CD8-positive, alpha-beta memory T cell (primary cell): ENCODE measurements at places on chromosomes 11 and 22.

DNA sequence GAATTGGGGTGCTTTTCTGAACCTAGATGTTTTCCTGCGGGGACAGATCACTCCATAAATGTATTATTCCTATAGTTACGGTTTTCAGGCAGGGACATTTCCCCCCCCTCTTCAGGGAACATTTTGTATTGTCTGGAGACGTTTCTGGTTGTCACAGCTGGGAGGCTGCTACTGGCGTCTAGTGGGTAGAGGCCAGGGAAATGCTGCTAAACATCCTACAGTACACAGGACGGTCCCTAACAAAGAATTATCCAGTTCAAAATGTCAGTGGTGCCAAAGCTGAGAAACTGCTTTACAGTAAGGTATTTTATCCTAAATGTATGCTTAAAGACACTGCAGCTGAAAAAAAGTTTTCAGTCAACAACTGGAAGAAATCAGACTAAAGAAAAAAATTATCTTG is 19.4 kb downstream of the PIWIL4 start:
- H3K4me3 ChIP-seq = no peak overlapping the region
- H3K27ac ChIP-seq = no peak overlapping the region
- H3K4me1 ChIP-seq = no peaks in the 10 kb centered on the region
- no peak for DNase-seq

DNA sequence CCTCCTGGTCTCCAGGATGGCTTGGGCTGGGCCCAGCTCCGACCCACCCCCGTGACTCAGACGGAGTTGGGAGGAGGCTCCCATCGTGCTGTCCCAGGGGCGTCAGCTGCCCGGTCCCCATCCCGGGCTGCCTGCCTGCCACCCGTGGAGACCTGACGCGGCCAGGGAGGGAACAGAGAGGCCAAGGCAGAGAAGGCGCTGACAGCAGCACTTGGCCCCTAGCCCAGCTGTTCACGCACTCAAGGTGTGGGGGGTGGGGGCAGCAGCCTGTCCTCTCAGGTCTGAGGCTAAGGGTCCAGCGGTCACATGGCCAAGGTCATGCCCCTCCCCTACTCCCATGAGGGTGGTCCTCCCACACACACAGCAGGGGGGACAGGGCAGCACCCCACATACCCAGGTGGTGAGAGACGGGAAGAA is 48.6 kb downstream of the ELFN2 start:
- H3K4me3 ChIP-seq = no peak overlapping the region
- H3K27ac ChIP-seq = no peak overlapping the region
- DNase-seq = no peak
- H3K27me3 ChIP-seq = no peaks in the 10 kb centered on the region
- no peaks in the 10 kb centered on the region for H3K4me1 ChIP-seq

- peaks cover 3% of the 10 kb centered on the region for H3K4me1 ChIP-seq
- H3K36me3 ChIP-seq = no peaks in the 10 kb centered on the region
- H3K4me3 ChIP-seq = no peak overlapping the region
- peaks cover 13% of the 10 kb centered on the region for H3K27me3 ChIP-seq
- no peak overlapping the region for H3K27ac ChIP-seq
- no peak for DNase-seq
These were observed 4.3 kb downstream of the ZC3H12C start for GRCh38 chr11:110097459-110098012.

DNA sequence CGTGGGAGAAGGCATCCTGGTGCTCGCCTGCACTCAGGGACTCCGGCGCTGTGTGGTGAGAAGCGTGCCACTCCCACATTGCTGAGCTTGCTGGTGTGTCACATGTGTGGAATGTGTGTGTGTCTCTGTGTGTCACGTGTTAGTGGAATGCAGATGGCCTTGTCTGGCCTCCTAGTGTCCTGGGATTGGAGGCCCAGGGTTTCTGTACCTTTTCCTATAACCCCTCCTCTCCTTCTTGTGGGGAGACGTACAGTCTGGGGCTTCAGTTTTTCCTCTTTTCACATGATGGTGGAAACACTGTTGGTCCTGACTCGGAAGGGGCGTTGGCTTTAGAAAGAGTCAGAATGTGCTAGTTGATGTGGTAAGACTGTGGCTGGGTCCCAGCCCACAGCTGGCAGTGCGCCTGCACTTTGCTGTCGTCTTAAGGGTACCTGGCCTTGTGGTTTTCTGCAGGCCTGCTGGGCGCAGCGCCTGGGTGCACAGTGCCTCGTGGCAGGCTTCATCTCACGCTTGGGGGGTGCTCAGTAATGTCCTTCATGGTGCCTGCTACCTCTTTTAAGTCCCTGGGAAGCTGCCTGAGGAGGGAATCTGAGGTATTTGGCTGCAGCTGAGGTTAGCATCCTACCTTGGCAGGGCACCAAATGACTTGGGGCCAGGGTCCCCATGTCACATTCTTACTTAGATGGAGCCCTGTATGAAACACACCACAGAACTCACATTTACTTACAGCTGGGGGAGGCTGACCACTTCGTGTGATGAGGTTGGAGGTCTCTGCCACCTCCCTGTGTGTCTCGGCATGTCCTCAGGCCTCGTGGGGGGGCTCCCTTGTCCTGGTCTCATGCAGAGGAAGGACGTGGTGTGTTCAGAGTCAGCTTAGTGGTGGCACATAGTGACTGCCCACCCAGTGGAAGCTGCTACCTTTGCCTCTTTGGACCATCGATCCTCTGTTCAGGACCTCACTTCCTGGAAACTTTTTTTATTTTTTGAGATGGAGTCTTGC is 61.9 kb downstream of the MED15 start:
- no peaks in the 10 kb centered on the region for H3K27me3 ChIP-seq
- H3K4me1 ChIP-seq = peaks cover 81% of the 10 kb centered on the region
- H3K27ac ChIP-seq = peak overlapping the region; percentile 26
- DNase-seq = peak; percentile 94

GRCh38 chr11:126481303-126481680 is 125.8 kb downstream of the ST3GAL4 start:
- no peaks in the 10 kb centered on the region for H3K27me3 ChIP-seq
- no peak overlapping the region for H3K4me3 ChIP-seq
- DNase-seq = no peak
- peaks cover 10% of the 10 kb centered on the region for H3K4me1 ChIP-seq
